ENCODE measurements at places on chromosomes 1 and 21.

DNA sequence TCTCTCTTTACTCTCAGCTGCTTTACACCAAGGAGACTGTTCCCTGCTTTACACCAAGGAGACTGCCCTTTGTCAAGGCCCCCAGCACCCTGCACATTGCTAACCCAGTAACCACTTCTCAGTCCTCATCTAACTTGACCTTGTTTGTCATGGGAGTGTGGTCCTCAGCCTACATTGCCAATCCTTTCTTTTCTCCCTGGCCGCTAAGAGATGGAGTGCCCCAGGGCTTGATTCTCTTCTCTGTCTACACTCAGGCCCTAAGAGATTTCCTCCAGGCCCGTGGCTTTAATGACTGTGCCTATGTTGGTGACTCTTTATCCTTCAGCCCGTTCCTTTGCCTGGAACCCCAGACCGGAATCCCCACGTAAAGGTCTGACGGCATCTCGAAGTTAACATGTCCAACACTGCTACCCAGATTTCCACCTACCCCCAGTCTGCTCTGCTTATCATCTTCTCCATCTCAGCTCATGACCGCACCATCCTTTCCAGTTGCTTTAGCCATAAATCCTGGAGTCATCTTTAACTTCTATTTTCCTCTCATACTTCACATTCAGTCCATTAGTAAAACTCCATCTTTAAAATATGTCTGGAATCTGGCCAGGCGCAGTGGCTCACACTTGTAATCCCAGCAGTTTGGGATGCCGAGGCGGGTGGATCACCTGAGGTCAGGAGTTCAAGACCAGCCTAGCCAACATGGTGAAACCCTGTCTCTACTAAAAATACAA is 9.5 kb upstream of the SEMA4A start:
- DNase-seq = no peak

GRCh38 chr1:82899017-82899416 is 1098.3 kb downstream of the ADGRL2 start:
- no peak for DNase-seq

GRCh38 chr1:230026572-230026971 is 40.5 kb upstream of the GALNT2 start:
- DNase-seq = no peak

DNA sequence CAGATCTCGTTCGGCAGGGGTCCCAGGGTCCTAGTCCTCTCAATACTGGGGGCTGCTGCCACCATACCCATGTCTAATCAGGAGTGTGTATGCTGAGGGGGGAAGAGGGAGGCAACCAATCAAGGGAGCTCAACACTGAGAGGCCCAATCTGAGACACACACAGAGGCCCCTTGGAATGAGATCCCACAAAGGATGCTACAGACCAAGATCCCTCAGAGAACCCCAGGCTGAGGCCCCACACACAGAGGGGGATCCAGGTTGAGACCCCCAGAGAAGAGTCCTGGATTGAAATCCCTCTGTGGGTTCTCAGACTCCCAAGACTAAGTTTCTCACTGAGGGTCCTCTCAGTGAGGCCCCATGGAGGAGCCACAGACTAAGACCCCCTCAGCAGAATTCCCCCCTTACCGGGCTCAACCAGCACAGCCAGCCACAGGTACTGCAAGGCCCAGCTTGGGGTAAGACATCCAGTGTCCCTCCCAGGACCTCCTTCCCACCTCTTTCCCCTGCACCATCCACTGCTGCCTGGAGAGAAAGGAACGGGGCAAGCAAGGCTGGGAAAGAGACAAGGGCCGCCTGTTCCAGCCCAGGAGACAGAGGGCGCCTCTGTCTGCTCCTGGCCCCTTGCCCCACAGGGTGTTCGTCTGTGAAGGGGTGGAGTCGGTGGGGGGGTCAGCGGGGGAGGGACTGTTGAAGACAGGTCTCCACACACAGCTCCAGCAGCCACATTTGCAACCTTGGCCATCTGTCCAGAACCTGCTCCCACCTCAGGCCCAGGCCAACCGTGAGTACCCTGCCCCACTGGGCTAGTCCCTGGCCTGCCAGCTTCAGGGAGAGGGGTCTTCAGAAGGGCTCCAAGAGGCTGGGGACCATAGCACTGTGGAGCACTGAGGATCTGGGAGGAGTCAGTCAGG is at the start of gene S100A1:
S100A1 (plus strand) TSS at position 720 of the 912 bp plus-strand sequence. CDS start 2,088 bp downstream, outside the sequence.
- DNase-seq = no peak

GRCh38 chr1:98898940-98899339 is 105.7 kb downstream of the PLPPR5 start:
- DNase-seq = no peak

DNA sequence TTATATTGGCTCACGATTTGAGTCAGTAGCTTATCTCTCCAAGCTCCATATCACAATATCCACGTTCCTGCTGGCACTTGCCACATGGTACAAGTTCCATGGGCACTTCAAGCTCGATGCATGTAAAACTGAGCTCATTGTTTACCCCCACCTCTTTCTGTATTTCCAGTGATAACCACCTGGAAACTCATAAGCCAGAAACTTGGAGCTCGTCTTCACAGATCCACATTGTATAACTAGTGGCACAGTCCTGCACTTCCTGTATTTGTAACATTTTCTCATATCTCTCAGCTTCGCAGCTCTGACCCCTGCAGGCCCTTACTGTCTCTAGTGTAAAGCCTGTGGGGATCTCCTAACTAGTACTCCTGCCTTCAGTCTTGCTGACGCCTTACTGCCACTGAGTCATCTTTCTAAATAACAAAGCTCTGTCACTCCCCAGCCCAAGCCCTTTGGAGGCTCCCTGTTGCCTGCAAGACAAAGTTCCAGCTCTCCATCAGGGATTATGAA is 6.5 kb upstream of the C2CD4D start:
- no peak for DNase-seq

- no peak for DNase-seq
These were observed 72.7 kb downstream of the SMYD3 start for GRCh38 chr1:246434335-246434734.

GRCh38 chr1:162996261-162996660 is 72.9 kb upstream of the RGS4 start:
- DNase-seq = no peak

DNA sequence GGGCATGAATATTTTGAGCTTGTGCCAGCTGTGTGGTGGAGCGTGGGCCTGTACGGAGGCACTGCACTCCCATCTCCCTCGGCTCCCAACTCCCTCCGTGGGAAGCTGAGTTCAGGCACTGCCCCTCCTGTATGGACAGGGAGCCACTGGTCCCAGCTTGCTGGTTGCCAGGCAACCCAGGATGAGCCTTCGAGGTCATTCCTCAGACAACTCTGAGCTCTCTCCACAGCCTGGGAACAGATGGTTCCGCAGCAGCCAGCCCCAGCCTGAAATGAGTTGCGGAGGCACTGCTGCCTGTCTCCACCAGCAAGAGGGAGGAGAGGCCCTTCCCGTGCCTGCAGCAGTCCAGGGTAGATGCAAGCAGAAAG is 58.4 kb upstream of the TENT5B start:
- no peak for DNase-seq

GRCh38 chr1:89565521-89565920 is 40.9 kb downstream of the LRRC8B start:
- no peak for DNase-seq

DNA sequence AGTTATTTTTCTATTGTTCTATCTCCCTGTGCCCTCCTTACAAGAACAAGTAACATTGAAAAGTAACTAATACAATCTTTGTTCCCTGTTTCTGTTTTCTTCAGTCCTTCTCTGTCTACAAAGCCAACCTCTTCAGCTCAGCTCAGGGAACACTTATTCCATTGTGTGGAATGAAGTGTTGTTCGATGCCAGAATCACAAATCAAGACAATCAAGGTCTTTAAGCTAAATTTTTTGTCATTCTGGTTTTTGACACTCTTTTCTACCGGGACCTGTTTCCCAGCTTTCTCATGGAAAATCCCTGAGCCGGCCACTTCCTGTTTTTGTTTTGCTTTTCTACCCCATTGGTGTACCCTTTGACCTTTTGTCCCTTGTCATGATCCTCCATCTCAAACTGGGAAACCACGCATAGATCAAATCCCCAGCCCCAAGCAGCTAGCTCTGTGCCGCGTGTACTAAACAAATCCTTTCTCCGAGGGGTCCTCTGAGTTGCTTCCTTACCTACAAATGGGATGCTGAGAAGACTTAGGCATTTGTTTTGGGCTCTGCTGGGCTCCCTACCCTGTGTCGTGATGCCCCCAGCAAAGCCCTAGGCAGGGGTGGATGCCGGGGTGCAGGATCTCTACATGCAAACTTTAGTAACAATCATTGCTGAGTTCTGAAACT is 141.8 kb downstream of the TOMM20 start:
- DNase-seq = no peak

GRCh38 chr1:229017091-229017490 is 253.8 kb upstream of the RAB4A start:
- DNase-seq = no peak

DNA sequence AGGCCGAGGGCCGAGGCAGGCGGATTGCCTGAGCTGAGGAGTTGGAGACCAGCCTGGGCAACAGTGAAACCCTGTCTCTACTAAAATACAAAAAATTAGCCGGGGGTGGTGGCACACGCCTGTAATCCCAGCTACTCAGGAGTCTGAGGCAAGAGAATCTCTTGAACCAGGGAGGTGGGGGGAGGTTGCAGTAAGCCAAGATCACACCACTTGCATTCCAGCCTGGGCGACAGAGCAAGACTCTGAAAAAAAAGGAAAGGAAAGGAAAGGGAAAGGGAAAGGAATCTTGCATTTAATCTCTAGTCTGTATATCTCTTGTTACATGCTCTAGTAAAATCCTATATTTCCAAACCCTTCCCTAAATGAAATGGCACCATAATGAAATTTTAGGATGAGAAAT is 328.3 kb upstream of the ADGRL2 start:
- no peak for DNase-seq

DNA sequence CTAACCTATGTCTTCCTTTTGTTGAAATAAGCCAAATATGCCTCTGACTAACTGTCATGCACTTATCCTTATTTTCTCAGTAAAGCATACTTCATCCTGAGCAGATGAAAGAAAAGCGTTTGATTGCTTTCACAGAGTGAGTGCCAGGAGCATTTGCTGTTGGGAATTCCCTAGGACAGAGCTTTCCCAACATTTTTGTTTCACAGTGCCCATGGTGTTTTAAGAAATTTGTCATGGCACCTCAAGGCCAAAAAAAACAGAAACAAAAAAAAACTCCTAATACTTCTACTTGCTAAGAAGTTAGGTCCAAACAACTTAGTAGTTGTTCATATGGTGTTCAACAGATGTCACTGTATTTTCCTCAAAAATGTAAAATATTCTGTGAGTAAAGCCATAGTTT is 120.8 kb upstream of the BMP8A start:
- no peak for DNase-seq

GRCh38 chr1:69195136-69195535 is 372.6 kb upstream of the LRRC7 start:
- DNase-seq = no peak

GRCh38 chr1:42765269-42765668 is 1.6 kb downstream of the P3H1 start:
- no peak for DNase-seq

GRCh38 chr21:27021046-27021445 is 54.2 kb upstream of the ADAMTS5 start:
- DNase-seq = no peak

DNA sequence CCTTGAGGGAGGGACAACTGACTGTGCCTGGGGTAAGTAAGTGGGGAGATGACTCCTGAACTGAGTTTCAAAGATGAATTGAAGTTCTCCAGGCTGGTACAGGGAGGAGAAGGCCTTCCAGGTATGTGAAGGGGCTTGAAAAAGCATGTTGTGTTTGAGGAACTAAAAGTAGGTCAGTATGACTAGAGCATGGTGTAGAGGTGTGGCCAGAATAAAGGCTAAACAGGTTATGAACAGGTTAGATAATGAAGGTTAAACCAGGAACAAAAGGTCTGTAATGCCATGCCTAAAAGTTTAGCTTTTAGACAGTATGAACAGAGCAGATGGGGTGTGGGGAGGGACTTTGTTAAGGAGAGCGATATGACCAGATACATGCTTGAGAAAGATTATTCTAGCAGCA is 7.3 kb upstream of the CLSPN start:
- no peak for DNase-seq

DNA sequence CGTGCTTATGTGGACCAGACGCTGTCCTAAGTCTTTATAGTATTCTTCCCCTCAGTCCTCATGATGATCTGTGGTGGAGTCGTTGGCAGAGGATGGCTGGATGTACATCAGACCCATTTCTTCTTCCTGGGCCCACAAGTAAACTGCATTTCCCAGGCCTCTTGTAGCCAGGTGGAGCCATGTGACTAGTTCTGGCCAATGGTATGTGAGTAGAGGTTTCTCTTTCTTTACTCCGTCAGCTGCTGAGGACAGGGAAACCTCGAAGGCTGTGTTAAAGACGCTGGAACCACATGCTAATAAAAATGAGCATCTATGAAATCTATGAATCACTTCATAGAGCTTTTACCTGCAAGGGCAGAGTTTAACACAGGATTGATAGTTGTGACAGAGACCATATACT is 18.7 kb upstream of the ZNF362 start:
- no peak for DNase-seq

DNA sequence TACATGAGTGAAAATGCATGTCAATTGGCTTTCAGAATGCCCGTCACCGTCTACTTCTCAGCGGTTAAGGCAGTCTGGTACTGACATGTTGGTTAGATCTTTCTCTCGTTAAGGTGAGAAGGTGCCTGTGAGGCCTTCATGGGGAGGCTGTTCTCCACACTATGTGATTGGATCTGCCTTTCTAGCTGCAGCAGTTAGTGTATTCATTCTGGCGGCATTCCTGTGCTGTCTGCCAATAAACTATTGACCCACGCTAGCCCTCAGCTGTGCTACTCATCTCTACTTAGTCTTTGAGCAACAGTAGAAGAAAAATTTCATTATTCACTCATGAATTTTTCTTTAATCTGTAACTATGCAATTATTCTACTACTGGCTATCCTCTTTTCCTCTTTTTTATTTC is 32.0 kb downstream of the CCSAP start:
- DNase-seq = no peak

DNA sequence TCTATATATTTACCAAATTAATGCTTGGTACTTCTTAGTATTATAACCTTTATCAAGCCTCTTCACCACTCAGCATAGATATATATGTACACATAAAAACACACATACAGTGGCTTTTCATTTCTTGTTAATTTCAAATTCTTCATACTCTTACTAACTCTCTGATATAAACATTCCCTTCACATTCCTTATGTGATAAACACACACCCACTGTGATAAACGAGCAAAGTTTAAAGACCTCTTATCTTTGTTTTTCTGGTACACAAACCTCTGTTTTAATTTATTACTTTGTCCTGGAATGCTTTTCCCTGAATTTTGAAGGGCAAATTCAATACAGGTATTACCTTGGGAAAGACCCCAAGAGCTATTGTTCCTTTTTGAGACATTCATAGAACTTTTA is 379.1 kb upstream of the TMPRSS15 start:
- DNase-seq = no peak

DNA sequence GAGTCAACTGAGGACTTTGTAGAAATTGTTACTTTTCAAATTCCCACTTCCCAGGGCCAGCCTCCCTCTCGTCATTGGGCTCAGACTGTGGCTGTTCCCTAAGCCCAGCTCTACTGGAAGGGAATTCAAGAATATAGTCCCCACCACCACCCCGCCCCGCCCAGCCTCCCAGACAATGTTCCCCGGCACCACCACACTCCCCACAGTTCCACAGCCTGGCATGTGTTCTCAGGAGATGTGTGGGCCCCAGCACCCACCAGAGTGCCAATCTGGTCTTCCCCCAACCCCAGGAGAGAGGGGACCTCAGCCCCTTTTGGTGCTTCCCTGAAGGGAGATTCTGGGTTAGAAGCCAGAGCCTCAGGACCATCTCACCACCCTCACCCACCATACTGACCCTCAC is 120.1 kb downstream of the SYT2 start:
- no peak for DNase-seq

GRCh38 chr1:57638239-57638638 is 214.4 kb upstream of the DAB1 start:
- DNase-seq = no peak

GRCh38 chr1:201884425-201884824 is 4.3 kb upstream of the SHISA4 start:
- DNase-seq = no peak

Data from forelimb muscle (tissue), 1 donor.